ENCODE measurements at places on chromosomes 5 and 9. TPM values are rescaled to one million over a fixed set of nuclear protein-coding genes. Genes with fewer than 3 reads are reported as not detected.

DNA sequence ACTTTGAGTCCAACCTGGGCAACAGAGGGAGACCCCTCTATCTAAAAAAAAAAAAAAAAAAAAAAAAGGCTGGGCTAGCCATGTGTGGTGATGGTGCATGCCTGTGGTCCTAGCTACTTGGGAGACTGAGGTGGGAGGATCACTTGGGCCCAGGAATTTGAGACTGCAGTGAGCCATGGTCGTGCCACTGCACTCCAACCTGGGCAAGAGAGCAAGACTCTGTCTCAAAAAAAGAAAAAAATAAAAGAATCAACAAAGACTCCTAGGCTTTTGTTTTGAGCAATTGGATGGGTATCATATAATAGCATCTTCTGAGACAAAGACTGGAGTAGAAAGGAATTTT is 481.7 kb upstream of the PAPPA start:
- no peak for DNase-seq

The PLEKHG4B gene
- total RNA-seq = 49.4 TPM

DNA sequence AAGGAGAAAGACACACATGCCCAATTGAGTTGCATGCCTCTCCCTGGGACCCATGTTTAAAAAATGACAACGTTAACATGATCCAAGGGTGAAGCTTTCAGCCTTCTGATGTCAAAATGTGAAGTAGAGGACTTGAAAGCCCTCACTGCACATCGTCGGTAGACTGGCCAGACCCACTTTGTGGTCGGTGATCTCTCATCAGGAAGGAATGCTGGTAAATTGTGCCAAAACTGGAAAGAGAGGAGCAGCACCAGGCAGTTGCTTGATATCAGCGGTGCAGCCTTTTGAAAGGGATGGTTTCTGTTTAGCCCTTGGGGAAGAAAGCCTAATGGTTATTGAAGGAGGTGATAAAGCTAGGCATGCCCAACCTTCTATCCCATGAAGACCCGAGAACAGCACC is 125.3 kb upstream of the MARCHF11 start:
- DNase-seq = no peak

- no peak for DNase-seq
Measured at GRCh38 chr5:20266066-20266465, 278.1 kb upstream of the CDH18 start.

DNA sequence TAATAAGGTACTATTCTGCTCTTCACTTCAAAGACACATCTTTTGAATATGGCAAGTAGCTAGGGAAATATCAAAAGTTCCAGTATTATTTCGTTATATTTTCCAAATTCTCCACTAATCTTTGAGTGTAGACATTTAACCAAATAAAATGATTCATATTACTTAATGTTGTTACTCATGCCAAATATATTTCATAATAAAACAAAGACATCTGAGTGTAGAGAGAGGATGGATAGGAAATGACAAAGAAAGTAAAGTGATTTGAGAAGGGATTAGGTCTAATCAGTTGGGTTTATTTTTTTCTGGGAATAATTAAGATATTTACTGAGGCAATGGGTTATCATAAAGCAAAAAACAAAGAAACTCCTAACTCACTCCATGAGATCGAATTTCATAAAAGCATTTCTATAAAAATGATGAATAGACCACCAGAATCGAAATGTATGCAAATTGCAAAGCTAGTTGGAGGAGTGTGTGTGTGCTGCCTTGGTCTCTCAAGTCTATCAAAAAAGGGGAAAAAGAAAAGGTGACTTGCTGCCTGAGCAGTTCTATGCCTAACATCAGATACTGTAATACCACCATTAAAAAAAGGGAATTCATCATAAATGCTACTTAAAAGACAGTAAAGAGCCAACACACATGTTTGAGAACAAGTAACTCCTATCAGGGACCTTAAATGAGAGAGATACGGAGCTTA is 255.5 kb downstream of the PDE4D start:
- no peak for DNase-seq

The SLC6A3 gene
- total RNA-seq = 22.4 TPM

The PPP1R26 gene
- 22.2 TPM for total RNA-seq

The ZNF658 gene
- total RNA-seq = 9.4 TPM

DNA sequence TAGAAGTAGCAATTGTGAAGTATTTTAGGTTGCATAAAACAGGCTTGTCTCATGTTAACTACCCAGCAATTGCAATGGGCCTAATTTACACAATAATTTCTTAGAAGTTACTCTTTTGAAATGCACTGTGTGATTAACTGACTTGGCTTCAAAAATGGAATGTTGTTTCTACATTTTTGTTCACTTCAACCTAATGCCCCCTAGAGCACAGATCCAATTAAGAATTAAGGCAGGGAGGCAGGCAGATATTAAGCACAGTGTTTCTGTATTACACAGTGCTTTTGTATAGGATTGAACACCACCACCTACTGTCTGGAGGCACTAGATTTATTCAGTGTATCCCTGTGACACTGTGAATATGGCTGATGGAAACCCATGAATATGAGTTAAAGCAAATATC is 302.1 kb downstream of the FBXL17 start:
- DNase-seq = no peak

GRCh38 chr9:93288341-93288740 is 104.4 kb downstream of the WNK2 start:
- no peak for DNase-seq

DNA sequence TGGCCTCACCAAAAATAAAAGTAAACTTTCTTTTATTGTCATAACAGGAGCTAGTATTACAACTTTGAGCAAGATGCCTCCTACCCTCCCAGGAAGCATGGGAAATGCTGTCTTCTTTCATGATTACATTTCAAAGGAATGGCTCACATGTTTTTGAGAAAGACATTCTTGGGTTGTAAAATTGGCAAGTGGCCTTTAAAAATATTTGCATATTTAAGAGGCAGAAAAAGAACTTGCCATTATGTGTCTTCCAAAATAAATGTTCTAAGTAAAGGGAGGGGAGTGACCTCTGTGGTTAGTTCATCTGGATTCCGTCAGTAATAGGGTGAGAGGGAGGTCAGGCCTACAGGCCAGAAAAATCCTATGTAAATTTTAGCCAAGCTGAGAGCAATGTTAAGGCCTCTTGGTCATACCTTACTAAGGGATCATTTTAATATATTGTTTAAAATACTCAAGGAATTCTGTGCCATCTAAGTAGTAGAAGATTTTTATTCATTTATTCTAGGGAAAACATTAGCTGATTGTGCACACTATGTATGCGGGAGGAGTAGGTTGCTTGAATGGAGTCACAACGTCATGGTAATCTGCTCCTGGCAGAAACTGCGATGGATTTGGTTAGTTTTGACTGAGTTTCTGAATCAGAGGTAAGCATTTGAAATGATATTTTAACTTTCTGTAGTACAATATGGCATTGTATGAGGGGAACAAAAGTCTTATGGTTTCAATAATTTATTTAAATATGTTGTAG is 1485.7 kb upstream of the CDH9 start:
- no peak for DNase-seq

DNA sequence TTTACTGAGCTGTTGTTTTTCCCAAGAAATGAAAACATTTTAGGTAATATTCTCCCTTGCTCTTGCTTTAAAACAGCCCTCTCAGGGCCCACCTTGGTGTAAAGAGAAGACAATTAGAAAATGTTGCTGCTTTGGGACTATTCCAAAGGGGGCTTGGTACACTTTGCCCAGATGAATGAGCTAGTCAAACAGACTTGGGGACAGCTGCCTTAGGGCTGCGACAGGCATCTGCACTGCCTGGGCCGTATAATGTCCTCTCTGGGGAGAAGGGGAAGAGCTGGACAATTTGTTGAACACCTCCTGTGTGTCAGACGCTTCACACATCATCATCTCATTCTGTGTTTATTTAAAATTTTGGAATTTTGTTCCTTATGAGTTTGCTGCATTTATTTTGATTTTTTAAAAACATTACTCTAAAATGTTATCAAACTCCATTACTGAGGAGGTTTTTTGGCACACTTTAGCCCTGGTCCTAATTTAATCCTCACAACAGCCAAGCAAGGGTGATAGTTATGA is 28.8 kb downstream of the C5orf58 start:
- peak; percentile 57 for DNase-seq

DNA sequence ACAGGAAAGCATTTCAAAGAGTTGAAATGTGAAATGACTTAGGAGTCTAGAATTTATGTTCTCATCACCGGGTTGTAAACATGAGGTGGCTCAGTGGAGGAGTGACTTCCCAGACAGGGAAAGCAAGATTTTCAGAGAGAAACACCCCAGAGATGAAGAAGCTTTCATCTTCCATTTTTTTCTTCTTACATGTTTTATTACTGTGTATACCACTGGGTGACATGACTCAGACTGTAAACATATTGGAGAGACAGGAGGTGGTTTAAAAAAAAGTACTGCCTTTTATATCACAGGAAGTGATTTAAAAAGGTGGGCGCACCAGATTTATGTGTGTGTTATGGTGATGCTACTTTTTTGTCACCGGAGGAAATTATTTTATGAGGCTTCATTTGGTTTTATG is 209.1 kb upstream of the TUT7 start:
- DNase-seq = no peak

- no peak for DNase-seq
Measured at GRCh38 chr9:68934329-68934644, 79.6 kb downstream of the PRKACG start.

The TRPM3 gene
- 3.3 TPM for total RNA-seq

DNA sequence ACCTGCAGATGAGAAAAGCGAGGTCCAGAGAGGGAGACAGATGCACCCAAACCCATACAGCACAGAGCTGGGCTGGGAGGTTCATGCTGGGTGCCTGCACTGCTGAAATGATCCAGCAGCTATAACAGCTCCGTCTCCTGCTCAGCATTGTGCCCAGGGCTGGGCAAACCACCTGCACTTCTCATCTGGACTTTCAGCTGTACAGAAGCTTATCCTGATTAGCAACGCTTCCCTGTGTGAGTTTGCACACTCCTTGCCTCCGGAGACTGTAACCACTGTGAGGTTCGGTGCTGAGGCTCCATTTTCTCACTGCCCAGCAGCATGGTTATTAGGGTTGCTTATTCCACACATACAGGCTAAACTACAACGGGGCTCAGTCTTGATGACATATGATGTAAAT is 326.1 kb downstream of the ASTN2 start:
- DNase-seq = no peak

- DNase-seq = no peak
Measured at GRCh38 chr5:96036301-96036700, 74.7 kb upstream of the ELL2 start.

DNA sequence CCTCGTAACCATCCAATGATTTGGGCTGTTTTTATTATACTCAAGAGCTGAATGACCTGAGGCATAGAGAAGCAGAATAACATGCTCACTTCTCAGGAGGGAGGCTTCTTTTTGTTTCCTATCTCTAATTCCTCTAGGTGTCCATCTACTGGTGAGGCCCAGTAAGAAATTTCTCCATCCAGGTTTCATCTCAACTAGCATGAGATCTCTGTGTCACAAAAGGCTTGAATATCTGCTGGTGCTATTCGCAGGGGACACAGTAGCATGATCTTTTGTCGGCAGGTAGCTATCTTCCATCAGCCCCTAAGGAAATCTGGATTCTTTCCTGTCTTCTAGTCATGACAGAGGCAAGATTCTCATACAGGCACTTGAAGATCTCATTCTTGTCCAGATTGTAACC is 8.9 kb downstream of the IFNE start:
- no peak for DNase-seq

The STK32A gene
- total RNA-seq = 3.2 TPM

DNA sequence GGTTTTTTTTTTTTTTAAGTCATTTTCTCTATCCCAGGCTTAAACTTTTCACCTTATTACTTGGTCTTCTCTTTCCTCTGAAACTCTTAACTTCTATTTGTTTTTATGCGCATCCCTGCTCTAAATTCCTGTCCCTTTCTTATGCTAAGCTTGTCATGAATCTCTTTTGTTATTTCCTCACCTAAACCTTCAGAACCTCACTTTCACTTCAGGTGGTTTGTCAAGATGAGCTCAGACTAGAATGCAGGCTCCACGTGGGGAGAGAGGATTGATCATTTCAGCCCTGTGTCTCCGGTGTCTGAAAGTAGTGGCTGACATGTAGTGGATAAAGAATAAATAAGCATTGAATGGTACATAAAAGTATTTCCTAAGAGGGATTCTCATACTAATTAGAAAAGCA is 63.6 kb downstream of the ANXA1 start:
- DNase-seq = no peak

- no peak for DNase-seq
Measured at GRCh38 chr9:87064311-87064710, 117.0 kb upstream of the GAS1 start.

GRCh38 chr5:180373870-180374269 is 20.7 kb upstream of the GFPT2 start:
- DNase-seq = no peak

DNA sequence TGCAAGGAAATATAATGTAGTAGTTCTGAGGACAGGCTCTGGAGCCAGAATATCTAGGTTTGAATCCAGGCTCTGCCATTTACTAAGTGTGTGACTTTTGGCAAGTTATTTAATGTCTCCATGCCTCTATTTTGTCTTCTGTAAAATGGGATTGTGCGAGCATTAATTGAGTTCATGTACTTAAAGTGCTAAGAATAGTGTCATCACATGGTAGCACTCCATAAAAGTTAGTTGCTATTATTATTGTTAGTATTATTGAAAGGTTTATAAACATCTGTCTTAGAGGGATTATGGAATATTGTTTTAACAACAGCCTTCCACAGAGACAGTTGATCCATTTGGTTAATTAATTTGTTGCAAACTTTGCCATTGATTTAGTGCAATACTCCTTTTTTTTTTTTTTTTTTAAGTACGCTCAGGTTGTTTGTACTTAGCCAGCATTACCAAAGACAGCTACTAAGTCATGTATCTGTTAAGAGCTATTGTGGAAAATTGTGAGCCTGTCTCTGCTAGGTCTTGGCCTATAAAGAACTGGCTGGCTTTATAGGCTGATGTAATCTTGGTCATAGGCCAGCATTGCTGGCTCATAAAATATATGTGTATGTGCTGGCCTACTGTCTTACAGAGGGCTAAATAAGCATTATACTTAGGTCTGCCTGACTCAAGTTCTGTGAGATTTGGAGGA is 174.7 kb downstream of the WDR70 start:
- no peak for DNase-seq

- DNase-seq = no peak
Measured at GRCh38 chr5:17080361-17080760, 137.1 kb upstream of the BASP1 start.

DNA sequence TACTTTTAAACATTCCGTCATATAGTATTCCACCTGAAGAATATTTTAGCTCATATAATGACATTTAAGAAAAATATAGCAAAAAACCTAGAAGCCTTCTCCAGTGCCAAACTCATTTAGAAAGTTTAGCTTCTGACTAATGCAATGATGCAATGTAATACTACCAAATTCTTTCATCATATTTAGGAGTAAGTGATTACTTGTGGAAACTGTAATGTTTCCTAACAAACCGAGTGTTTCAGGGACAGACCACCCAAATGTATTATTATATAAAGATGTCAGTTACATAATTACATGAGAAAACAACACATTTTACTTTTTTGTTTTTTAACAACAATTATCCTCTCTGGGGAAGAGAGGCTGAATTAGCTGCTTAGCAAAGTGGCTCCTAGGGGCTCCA is 316.2 kb downstream of the ARL15 start:
- DNase-seq = no peak

The C9 gene
- total RNA-seq = not detected

The ARHGEF37 gene
- total RNA-seq = 1.0 TPM

GRCh38 chr5:157520911-157521703 is 54.5 kb downstream of the ADAM19 start:
- no peak for DNase-seq

All from glutamatergic neuron (in vitro differentiated cells).